ENCODE measurements at places on chromosomes 7 and 10.

DNA sequence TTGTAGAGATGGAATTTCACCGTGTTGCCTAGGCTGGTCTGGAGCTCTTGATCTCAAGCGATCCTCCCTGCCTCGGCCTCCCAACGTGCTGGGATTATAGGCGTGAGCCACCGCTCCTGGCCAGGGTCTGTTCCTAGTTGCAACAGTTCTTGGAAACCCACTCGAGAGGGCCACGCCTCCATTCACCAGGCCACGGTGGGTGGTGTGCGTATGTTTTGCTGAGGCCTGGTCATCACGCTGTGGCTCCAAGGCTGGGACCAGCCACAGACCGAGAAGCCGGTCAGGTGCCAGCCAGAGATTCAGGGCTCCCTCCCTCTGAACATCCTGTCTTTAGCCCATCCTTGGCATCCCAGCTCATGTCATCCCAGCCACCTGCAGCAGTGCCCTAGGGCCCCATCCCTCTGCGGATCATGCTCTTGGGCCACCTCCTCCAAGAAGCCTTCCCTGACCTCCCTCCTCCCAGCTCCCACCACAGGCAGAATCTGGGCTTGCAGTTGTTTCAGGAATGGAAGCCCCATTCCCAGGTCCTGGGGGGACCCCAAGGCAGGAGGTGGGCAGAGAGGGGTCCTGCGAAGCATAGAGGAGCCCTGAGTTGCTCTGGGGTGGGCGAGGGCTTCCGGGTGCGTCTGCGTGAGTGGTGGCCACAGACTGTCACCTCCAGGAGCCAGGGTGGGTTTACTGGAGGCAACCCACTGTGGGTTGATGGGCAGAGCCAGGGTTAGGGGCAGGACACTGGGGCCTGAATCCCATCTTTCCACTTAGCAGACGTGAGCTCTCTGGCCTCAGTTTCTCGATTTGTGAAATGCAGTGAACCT lies 5.2 kb downstream of the LAT2 start:
- no peak for DNase-seq

DNA sequence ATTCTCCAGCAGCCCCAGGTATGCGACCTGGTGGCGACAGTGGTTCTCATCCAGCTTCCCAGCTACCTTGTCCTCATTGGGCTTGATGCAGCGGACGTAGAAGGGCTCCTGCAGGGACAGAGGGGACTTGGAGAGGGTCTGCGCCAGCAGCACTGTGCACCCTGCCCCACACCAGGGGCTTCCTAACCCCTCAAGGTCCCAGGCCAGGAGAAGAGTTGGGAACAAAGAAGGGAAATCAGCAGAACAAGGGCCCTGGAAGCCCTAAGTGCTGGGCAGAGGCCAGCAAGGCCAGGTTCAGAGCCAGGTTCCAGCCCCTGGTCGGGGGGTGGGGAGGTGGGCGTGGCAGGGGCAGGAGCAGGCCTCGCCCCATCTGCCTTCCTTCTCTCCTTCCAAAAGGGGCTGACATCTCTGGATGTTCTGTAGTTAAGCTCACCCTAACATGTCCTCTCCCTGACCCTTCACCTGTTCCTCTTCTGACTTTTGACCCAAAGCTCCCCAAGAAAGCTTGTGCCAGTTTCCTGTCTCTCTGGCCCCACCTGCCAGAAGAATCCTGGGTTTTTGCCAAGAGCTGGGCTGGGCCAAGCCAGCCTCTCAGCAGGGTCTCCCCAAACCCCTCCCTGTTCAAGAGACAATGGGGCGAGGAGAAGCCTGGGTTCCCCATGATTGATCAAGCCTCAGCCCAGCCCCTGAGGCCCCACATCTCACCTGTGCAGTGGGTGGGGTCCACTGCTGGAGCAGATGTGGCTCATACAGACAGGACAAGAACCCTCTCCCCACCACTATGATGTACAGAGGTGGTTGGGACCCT lies 11.9 kb downstream of the MYO1G start:
- no peak for DNase-seq

DNA sequence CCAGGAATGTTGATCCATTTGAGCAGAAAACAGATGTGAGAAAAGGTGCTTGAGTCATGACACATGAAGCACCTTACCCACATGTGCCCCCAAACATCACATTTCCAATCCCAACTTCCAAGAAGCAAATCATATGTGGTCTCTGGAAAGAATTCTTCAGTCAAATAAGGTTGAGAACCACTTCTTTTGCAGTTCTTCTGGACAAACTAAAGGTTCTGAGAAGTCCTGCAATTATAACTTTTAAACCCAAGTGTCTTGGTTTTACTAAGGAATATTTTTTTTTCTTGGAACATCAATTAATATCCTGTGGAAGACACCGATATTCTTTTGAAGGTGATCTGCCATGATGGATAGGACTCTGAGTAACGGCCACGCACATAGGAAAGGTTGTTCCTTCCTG lies 151.3 kb downstream of the MYOF start:
- DNase-seq = no peak

GRCh38 chr7:26993816-26994810 lies 101.7 kb downstream of the HOXA1 start:
- no peak for DNase-seq

GRCh38 chr10:61076572-61077114 lies 132.7 kb upstream of the RHOBTB1 start:
- no peak for DNase-seq

DNA sequence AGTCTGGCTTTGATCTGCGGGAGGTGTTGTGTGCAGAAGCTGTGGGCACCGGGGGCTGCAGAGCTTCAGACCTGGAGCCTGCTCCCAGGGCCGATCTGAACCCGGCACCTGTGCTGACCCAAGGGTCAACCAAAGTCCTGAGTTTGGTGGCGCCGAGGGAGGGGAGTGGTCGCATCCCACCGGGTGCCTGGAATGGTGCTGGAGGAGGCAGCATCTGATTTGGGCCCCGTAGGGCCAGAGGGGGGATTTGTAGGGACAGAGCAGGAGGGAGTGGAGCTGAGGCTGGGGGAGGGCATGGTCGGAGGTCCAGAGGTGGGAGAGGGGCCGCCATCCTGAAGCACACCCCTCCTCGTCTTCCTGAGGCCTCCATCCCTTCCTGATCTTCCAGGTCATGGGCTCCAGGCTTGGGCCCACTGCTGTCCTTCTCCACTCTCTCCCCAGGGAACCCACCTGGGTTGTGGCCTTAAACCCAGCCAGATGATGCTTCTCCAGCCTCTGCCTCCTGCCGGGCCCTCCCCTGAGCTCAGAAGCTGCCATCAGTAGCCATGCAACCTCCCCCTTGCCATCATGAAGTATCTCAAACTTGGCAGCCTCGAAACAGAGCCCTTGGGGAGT lies 112.9 kb downstream of the LHPP start:
- no peak for DNase-seq

DNA sequence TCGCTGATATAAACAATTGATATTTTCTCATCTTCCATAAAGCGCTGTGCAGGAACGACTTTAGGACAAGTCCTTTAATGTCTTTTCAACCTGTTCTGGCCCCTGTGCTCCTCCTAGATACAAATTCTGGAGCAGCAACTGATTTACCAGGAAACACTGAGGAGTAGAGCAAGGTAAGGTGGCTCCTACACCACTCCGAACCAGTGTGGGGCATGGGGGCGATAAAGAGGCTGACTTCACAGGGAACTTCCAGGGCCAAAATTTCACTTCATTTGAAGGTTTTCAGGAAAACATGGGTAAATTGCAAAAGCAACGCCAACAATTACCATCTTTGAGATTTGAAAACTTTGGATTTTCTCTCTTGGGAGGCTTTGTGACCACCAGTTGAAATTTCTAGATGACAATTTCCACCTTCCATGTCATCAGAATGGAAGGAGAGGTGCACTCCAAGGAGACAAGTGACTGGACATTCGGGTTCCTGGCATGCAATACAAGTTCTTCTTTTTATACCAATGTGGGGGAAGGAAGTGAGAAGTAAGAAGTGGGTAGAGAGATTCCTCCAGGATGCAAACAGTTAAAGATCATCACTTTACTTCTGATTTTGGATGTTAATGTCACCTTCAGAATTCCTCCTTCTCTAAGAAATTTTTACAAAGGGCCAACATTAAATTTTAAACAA lies 118.5 kb downstream of the FAM107B start:
- DNase-seq = no peak

DNA sequence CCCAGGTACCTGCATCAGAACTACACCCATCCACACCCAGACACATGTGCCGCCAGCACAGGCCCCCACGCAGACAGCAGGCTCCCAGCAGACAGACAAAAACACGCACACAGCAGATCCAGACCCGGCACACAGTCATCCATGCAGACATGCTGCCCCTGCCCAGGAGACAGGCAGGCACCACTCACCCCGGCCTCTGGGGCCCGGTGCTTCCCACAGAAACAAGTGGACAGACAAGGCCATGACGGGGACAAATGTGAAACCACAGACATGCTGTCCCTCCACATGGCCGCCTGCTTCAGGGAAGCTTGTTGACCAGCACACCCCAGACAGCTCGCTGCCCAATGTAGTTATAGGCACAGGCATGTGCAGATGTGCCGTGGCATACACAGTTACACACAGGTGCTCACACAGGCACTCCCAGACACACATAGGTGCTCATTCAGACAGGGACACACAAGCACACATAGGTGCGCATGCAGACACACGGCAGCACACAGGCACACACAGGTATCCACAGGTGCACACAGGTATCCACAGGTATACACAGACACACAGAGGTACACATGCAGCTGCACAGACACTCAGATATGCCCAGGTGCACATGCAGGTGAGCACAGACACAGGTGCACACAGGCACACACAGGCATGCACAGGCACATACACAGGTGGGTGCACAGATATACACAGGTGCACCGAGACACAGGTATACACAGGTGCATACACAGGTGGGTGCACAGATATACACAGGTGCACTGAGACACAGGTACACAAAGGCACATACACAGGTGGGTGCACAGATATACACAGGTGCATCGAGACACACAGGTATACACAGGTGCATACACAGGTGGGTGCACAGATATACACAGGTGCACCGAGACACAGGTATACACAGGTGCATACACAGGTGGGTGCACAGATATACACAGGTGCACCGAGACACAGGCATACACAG lies 10.5 kb upstream of the SCART1 start:
- DNase-seq = no peak
